Tibial artery (tissue), 4 donors: ENCODE measurements at places on chromosomes 2 and 18.

DNA sequence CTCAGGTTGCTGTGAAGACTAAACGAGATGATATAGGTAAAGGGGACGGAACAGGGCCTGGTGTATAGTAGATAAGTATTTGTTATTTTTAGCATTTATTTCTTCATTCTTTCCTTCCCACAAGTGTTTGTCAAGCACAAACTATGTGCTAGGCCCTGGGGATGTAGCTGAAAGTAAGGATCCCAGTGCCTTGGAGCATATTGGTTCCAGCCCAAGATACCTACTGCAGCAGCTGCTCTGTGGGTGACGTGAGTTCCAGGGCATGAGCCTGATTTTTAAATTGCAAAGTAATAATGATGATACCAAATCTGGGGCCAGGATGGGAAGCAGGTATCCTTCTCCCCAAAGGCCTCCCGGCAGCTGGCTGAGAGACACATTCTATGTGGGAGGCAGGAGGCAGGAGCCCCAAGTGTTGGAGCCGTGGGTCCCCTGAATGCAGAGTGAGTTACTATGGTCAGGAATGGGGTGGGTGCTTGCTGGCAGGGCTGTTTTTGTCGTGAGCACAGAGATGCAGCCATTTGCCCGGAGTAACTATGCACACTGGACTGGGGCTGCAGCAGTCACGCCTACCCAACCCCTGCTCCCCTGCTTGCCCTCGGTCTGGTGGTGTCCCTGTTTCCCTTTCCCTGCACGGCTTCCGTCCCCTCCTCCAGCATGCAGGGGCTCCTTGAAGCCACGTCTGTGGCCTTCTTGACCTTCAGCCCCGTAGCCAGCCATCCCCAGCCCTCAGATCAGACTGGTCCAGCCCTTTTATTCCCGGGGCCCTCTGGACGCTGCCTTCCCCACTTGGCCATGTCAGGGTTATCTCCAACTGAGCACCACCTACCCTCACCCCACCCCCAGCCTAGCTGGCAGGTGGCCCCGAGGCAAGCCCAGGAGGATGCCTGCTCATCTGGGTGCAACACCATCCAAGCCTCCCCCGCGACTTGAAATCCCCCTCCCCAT is 52.4 kb downstream of the INHBB start:
- peak; percentile 15 for DNase-seq

GRCh38 chr18:59249199-59249774 is 24.0 kb downstream of the RAX start:
- DNase-seq: no peak

DNA sequence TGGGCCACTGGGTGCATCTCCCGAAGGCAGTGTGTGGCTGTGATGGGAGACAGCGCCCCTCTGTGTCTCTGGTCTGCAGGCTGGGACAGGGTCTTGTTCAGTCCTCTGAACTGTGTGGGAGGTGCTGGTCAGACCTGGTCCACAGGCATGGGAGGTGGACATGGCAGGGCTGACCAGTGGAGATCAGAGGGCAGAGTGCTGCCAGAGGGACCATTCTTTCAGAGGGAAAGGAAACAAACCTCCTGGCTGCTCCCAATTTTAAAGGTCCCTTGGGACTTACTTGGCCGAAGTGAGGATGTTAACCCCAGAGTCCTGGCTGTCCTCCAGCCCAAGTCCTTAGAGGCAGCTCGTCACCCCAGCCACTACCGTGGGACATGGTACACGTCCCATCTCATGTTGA is 4.0 kb downstream of the CAPN13 start:
- DNase-seq: no peak

- DNase-seq: no peak
Measured at GRCh38 chr2:60847854-60848253, 33.5 kb upstream of the REL start.

DNA sequence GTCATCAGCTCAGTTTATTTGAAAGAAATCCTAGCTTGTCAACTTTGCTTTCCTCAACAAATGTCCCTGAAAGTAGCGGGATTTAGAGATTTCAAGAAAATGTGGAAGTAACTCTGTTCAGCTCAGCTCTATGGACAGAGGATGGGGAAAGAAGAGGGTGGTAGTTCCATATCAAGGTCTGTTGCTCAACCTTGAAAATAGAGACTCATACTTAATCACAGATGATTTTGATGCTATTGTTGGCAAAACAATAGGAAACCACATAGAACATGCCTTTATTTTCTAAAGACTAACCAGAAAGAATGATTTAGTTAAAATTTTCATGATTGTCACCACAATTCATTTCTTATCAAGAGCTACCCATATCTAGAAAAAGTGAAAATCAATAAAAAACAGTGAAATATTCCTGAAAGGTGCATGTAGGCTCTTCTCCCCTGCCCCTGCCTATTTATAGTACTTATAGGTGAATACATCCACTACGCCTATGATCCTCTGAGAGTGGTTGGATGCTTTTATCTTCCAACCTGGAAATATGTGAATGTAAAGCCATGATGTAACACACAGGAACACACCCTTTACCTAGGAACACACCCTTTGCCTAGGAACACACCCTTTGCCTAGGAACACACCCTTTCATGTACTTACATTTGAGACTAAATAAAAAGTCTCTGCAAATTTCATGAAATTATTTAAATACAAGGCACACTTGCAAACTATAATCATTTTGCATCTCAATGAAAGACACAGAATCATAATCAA is 65.8 kb downstream of the ETAA1 start:
- no peak for DNase-seq

- DNase-seq: no peak
Measured at GRCh38 chr2:194870974-194871535, 786.0 kb upstream of the SLC39A10 start.

DNA sequence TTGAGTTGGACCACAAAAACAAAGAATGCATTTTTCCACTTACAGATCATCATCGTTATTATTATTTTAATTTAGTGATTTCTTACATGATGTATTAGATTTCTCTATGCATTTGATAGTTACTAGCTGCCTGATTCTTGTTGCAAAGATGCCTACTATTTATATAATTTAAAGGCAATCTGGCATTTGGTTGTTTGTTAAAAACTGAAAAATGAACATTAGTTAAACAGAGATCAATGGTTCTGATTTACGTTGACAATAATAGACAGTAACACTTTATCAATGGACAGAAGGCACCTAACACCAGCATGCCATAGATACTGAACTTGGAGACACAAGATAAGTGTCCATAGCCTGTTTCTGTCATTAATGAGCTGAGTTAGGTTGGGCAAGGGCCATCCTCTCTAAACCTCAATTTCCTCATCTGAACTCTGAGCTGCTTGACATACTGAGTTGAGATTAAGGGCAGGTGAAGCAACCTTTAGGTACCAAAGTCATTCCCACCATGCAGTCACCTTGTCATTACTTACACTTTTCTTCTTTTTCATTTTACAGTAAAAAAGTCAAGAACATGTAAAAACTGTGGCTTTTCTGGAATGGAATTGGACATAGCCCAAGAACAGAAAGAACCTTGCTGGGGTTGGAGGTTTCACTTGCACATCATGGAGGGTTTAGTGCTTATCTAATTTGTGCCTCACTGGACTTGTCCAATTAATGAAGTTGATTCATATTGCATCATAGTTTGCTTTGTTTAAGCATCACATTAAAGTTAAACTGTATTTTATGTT is 3.1 kb downstream of the CCL20 start:
- no peak for DNase-seq

- no peak for DNase-seq
Measured at GRCh38 chr2:171798156-171798820, 95.8 kb downstream of the SLC25A12 start.

DNA sequence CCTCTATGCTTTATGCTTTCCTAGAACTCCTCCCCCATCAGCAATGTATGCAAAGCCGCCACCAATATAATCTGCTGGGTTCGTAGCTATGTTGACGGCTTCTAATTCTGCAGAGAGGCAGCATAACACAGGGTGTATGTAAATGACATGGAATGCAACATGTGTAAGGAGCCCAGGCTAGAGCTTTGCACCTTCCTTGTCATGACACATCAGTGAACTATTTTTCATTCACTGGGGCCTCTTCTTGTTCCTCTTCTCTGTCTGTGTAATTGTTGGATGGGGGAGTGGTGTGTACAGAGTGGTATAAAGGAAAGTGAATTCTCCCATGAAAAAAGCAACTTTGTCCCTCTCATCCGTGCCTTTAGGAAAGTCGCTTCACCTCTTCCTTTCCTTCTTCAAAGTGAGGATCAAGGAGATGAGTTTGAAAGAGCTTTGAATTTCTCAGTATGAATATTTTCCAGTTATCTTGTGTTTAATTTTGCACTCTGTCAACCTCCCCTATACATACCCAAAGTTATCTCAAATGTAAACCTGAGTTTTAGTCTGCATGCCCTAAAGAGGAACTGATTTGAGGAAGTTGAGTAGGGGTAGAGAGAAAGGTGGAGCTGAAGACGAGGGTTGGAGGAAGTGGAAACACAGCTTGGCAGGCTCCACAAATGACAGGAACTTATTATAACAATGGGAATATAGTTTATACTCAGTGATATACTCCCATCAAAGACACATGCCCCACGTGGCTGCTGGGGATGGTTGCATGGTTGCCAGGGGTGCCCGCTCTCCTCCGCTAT is 74.9 kb upstream of the ARL4C start:
- DNase-seq: no peak

DNA sequence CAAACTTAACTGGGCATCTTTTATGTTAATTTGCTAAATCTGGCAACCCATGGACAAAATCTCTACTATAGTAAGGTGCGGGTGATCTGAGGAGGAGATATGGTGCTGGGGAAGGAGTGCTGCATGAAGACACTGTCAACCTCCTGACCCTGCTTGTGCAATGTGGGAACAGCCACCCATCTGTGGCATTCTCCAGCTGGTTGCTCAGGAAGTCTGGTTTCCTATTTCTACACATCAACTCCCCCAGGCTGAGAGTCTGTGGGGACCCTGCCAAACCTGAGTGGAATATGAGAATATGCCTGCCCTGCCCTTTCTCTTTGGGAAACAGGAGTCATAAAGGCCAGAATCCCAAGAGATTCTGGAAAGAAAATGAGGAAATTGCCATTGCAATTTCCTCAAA is 60.1 kb upstream of the PAX3 start:
- no peak for DNase-seq

GRCh38 chr2:9336576-9337314 is 86.6 kb downstream of the ITGB1BP1 start:
- no peak for DNase-seq

- no peak for DNase-seq
Measured at GRCh38 chr2:215617060-215617824, 181.4 kb upstream of the FN1 start.

GRCh38 chr2:154686162-154686561 is 12.3 kb upstream of the KCNJ3 start:
- DNase-seq: no peak

DNA sequence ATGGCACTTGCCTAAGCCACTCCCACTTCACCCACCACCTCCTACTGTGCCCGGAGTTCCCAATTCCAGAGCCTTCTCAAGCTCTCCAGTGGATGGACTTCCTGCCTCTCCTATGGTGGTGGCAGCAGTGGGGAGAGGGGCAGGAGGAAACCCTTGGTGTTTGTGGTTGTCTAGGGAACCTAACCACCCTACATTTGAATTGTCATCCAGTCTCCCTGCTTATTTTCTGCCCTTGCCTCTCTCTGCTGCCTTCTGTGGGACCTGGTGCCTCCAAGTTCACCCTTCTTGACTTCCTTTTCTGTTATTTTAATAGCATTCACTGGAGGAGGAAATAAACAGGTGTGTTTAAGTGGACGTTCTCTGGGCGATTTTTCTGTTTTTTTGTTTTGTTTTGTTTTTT is 50.0 kb upstream of the HPCAL1 start:
- peak; percentile 42 for DNase-seq

- DNase-seq: no peak
Measured at GRCh38 chr18:1094409-1094808, 189.7 kb downstream of the ADCYAP1 start.
